H1 (cell line): ENCODE measurements at places on chromosomes 7 and 10. TPM values are rescaled to one million over a fixed set of nuclear protein-coding genes. Genes with fewer than 3 reads are reported as not detected.

GRCh38 chr10:118800920-118801319 lies 46.1 kb upstream of the CACUL1 start:
- no peak for DNase-seq

- no peak for DNase-seq
These were observed 17.6 kb downstream of the CPED1 start for GRCh38 chr7:121005996-121006584.

DNA sequence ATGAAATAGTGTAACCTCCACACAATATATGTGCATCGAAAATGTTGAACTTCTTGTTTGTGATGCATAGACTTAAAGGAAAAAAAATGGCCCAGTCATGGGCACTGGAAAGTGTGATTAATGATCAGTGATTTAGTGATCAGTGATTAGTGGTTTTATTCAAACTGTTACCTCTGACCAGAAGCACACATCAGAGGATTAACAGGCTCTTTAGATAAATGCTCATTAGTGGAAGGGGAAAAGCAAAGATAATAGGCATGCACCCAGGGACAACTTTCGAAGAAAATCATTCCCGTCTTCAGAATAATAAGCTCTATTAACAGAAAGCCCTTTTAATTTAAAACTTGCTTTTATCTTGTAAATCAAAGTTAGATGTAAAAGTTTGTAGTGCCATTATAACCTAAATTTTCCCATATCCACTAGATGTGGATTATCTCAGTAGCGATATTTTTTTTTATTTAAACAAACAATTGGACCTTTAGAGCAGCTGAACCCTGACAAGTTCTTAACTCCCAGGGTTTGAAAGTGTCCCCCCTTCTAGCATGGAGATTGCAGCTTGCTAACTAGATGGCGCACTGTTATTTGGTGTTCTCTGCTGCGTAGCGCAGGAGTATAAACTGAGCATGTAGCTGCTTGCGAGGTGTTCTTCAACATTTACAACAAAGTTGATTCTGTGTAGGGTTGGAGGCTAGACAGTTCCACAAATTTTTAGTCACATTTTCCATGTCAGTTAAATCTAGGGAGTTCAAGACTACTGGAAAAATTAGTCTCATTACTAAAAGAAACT lies at the start of gene CREB5:
Gene CREB5, plus strand, starts transcription at position 643 of the 787 bp plus-strand sequence. CDS start 397 bp downstream, outside the sequence.
- DNase-seq = no peak

GRCh38 chr10:113045147-113046055 lies 95.4 kb downstream of the TCF7L2 start:
- no peak for DNase-seq

DNA sequence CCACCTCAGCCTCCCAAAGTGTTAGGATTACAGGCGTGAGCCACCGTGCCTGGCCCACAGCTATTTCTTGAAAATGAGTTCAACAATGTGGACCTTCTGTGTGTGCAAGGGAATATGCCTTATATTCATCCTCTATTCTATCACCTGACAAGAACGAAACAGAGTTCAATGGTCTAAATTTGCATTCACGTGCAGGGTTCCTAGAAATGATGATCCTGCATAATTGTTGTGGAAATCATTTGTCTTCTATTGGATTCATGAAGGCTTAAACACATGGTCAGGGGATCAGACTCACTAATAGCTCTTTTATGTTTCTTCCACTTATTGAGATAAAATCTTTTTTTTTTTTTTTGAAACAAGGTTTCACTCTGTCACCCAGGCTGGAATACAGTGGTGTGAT lies 23.7 kb downstream of the PAPSS2 start:
- DNase-seq = no peak

DNA sequence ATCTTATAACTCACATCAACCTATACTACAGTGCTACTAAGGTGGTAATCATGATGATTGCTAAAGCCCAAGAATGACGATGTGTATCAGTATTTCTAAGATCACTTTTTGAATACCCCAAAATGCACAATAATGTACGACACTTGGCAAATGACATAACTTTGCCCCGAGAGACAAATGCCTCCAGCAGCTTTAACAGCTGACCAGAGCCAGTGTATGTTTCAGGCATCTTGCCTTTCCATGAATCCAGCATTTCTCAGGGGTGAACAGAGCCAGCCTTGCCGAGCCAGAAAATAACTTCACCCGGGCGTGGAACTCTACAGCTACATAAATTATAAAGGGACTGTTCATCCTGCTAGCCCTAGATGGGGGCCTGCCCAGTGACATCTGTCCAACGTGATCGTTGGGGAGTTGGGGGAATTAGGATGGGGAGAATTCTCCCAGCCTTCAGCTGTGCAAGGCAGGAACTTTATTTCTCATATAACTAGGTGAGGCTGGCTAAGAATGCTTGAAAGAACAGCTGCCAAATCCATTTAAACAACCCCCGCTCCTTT lies 1.8 kb downstream of the IGFBP3 start:
- DNase-seq = no peak

DNA sequence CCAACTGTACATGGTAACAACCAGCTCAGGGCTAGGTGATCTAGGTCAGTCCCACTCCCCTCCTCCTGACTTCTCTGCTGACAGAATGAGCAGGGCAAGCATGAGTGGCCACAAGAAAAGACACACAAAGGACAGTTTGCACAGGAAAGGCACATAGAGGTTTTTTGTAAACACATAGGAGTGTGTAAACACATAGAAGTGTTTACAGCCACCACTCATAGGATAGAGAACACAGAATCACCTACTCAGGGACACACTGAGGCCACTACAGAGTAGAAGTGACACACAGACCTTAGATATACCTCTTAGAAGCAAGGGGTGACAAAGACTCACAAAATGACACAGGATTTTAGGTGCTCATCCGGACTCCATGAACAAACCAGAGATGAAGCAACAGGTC lies 19.0 kb downstream of the NUDCD3 start:
- DNase-seq = no peak

GRCh38 chr7:110870926-110871325 lies 220.0 kb upstream of the LRRN3 start:
- no peak for DNase-seq

DNA sequence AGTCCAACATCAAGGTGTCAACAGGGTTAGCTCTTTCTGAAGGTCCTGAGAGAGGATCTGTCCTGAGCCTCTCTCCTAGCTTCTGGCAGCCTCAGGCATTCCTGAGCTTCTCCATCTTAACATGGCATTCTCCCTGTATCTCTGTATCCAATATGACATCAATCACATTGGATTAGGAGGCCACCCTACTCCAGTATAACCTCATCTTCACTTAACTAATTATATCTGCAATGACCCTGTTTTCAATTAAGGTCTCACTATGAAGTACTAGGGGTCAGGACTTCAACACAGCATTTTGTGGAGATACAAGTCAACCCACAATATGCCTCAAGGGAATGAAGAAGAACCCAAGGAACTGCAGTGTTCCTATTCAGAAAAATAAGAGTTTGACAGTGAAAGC lies 133.8 kb downstream of the RELN start:
- no peak for DNase-seq

DNA sequence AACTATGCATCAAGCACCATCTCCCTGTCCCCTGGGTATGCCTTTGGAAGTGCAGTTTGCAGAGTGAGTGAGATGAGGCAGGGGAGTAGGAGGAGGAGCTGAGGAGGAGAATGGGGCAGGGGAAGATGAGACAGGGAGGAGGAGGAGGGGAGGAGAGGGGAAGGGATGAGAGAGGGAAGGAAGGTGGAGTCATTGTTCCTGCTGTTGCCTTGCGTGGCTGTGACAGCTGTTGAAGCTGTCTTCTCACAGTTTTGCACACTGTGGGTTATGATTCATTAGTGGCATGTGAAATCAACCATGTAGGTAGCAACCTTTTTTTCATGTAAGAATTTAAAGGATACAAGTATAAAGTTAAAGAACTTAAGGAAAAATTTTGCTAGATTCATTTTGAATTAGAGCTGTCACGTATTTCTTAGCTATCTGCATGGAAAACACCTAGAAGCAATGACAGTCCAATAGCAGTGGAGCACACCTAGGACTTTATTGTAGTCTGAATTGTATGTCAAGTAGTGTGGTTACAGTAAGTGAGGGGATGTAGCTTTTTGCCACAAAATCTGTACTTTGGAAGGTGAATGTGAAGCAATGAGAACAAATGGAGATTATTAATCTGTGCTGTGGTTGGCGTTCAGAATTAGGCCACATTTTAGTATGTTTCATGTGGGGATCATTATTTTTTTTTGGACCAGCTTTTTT lies 21.7 kb downstream of the CCM2 start:
- no peak for DNase-seq

GRCh38 chr10:110546077-110546476 lies 21.4 kb upstream of the SMC3 start:
- no peak for DNase-seq

DNA sequence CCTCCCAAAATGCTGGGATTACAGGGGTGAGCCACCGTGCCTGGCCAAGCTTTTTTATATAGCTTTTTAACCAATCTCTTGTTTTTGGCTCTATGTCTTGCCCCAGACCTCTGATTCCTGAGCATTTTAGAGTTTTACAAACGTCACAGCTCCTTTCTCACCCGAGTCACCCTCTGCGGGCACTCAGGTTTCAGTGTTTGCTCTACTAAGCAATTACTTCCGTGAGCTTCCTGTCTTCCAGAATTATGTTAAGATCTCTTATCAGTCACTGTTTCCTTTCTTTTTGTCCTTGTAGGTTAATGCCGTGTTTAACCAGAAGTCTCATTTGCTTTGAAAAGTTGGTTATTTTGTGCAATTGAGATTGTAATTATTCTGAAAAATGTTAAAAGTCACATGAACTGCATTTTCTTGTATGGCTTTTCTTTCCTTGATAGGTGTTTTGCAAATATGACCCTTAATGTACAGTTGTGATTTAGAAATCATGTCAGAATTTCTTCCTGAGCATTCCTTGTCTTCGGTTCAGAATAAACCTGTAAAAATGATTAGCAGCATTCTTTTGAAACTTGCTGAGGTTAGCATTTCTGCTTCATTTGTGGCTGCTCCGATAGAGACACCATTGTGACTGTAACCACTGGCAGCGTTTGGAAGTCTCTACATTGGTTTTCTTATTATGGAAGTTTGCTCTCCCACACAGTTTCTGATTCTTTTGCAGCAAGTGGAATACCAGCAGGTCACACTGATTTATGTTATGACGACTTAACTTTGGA lies 4.5 kb upstream of the HKDC1 start:
- no peak for DNase-seq

GRCh38 chr7:118974836-118975235 lies 750.3 kb downstream of the ANKRD7 start:
- DNase-seq = no peak

The KRIT1 gene
- total RNA-seq = 28.7 and 28.8 TPM in 2 replicates

The MLXIPL gene
- 8.6 and 9.4 TPM in 2 replicates for total RNA-seq
